Mammary epithelial cell (primary cell): ENCODE measurements at places on chromosomes 4 and X.
A peak's percentile ranks its signal among the peaks of the same experiment; 100 is the strongest.

DNA sequence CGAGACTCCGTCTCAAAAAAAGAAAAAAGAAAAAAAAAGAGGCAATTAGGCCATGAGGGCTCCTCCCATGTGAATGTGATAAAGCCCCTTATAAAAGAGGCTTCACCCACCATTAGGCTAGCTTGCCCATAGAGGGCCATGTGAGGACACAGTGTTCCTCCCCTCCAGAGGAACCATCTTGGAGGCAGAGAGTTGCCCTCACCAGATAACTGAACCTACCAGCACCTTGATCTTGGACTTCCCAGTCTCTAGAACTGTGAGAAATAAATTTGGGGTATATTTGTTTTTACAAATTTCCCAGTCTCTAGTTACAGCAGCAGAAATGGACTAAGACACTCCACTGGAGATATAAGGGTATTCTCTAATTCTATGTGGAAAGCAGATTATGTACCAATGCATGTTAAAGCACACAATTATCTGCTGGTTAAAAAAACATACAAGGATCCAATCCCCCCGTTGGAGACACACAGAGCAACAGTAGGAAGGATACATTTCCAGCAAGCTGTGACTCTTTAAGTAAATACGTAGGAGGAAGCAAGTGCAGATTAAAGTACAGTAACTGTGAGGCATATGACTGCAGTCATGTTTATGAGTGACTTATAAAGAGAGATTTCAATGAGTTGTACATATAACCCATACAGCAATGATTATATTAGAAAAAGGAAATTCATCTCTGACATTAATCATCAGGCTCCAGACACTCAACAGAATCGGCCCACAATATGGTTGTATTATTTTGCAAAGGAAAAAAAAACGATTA lies 21.4 kb downstream of the SH3RF1 start:
- no peak for DNase-seq

- no peak for DNase-seq
Observed at GRCh38 chr4:124230268-124230667, 482.3 kb downstream of the ANKRD50 start.

GRCh38 chr4:6509587-6509986 lies 37.2 kb upstream of the PPP2R2C start:
- peak; percentile 6 for DNase-seq

DNA sequence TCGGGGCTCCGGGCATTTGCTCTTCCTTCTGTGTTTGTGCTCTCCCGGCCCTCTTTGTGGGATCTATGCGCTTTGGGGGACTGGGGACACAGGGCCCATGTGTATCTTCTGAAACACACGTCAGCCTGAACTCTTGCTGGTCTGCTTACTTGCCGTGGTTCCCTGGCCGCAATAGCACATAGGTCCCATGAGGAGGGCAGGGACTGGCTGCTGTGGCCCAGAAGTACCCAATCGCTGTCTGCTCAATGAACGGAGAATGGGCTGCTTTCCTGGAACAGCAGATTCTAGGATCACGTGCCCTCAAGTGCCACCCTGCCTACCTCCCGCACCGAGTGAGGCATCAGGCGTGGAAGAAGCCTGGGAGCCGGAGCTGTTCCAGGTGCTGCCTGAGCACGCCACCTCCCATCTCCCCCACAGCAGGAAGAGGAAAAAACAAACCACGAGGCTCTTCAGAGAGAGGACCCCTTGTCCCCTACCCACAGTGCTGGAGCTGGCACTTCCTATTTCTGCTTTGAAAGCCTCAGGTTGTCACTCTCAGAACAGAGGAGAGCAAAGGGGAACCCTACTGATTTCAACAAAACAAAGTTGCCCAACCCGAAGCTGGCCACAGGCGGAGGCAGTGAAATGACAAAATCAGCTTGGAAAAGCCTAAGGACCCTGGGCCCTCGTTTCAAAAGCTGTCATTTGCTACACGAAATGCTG lies 3.8 kb downstream of the G6PD start:
- DNase-seq, result no peak

GRCh38 chrX:120365320-120365719 lies 3.4 kb downstream of the ATP1B4 start:
- DNase-seq, result no peak

- DNase-seq, result no peak
Observed at GRCh38 chr4:136865526-136865925, 666.8 kb downstream of the PCDH18 start.

DNA sequence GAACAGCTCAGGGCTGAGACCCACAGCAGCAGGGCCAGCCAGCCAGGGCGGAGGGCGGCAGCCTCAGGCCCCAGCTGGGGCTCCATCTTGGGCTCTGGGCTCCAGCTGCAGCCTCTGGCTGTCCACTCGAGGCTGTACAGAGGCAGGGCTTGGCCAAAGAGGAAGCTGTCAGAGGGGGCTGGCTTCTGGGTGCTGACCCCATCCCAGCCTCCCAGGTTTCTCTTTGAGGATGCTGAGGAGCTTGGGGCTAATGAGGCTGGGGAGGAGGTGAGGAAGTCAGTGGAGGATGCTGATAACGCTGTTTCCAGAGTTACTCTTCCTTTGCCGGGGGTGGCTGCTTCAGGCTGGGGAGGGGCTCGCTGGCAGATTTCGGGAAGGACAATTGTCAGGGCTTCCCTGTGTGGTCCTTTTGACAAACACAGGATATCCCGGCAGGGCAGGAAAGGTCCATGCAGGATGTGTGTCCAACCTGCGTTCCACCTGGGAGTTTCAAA lies at the start of gene DIPK2B:
Gene DIPK2B (minus strand): TSS at position 136 of the 494 bp plus-strand sequence. CDS start 50 bp downstream, at position 86.
- DNase-seq, result no peak
